ENCODE measurements at places on chromosomes 13 and 19.

DNA sequence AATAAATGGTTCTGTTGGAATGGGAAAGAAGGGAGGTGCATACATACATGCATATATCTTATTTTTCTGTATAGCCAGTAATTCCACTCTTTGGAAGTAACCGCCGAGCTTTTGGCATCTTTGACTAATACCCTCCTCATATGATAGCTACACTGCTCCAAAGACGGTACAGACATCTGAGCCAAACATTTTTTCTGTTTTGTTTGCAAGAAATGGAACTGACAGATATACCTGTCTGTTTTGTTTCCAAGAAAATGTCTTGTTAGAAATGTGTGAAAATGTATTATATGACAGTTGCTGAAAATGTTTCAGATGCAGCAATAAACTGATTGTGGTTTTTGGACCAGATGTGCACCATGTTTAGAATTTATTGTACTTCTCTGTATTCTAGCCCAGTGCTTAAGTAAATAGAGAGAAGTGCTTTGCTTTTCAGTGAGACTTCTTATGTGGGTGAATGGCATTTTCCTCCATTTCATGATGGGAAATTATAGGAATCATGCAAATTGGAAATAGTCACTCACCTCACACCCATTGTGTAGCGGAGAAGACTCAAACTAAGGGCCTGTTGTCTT lies 396.9 kb downstream of the KCNRG start:
- no peak for DNase-seq

DNA sequence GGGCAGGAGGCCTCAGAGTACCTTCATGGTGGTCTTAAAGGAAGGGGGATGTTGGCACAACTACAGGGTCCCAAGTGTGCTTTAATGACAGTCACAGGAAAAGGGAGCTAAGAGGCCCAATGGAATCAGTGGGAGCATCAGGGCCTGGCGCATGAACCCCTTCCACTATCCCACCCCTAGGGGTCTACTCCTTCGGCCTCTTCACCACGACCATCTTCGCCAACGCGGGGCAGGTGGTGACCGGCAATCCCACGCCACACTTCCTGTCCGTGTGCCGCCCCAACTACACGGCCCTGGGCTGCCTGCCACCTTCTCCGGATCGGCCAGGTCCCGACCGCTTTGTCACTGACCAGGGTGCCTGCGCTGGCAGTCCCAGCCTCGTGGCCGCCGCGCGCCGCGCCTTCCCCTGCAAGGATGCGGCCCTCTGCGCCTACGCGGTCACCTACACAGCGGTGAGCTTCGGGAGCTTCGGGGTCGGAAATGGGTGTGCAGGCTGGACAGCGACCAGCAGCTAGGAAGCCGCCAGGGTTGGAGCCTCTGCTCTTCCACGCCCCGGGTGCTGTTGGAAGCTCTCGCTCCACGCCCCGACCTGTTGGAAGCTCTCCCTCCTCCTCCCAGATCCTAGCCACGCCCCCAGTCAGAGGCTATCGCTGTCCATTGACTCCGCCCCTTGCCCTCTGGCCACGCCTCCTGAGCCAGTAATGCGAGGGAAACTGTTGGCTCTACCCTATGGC lies 6.0 kb downstream of the PLPPR2 start:
- peak; percentile 97 for DNase-seq

GRCh38 chr13:40271271-40271885 lies 395.1 kb downstream of the FOXO1 start:
- DNase-seq = no peak

DNA sequence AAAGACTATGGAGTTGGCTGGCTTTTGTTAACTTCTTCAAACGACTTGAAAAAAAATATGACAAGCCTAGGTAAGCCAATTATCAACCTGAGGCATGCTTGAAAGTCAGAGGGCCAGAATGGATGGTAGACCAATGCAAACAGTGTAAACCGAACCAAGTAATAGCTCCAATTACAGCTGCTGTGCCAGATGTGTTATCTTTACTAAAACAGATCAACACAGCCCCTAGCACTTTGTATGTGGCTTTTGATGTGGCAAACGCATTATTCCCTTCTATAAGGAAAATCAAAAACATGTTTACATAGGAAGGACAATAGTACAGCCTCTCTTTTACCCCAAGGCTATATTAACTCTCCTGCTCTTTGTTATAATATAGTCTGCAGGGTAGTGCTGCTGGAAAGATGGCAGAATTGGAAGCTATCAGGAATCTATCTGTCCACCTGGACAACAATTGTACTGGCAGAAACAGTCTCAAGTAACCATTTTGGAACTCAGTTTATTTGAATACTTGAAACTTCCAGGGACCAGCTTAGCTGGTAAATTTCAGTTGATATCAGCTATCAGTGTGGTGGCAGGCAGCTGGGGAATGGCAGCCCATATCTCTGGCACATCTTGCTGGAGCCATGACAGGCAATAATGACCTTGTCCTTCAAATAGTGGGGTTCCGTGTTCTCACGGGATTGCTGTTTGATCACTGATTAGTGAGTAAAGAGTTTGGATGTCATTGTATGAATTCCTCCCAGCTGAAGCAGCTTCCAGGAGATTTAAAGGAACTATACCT lies 144.4 kb upstream of the WASF3 start:
- DNase-seq = no peak

GRCh38 chr19:13966684-13967128 lies 14.4 kb downstream of the DCAF15 start:
- no peak for DNase-seq

DNA sequence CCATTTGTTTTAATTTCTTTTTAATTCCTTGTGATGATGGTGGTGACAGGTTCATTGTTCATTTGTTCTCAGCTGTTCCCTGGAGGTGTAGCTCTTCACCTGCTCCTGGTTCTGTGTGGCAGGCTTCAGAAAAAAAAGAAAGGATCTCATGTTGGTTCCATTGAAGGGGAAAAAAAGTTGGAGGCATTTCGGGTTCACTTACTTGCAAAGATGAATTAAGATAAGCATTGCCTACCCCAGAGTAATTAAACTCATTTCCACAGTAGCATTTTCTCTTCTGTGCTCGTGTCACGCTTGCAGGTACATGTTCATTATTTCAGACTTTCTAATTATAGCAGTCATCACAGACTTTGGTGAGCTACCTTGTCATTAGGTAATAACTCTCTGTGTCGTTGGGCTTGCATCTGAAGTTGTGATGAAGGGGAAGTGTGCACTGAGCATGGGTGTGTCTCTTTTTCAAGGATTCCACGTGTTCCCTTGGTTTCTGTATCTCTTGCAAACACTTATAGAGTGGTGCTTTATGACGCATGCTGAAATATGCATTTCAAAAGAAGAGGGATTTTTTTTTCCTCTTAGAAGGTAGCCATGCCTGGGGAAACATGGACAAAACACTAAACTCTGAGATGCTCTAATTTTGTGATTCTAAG lies 69.1 kb downstream of the MTUS2 start:
- DNase-seq = no peak

- DNase-seq = no peak
Measured at GRCh38 chr19:48090281-48090802, 20.3 kb downstream of the PLA2G4C start.

GRCh38 chr13:75879656-75880055 lies 243.5 kb downstream of the LMO7 start:
- no peak for DNase-seq

GRCh38 chr19:18636969-18637629 lies at the start of gene KLHL26:
TSS of gene KLHL26 (plus strand) at chr19:18637028. CDS start at chr19:18637055, 27 bp downstream.
- DNase-seq = no peak

GRCh38 chr19:42295342-42295741 lies 6.6 kb upstream of the PRR19 start:
- DNase-seq = no peak

DNA sequence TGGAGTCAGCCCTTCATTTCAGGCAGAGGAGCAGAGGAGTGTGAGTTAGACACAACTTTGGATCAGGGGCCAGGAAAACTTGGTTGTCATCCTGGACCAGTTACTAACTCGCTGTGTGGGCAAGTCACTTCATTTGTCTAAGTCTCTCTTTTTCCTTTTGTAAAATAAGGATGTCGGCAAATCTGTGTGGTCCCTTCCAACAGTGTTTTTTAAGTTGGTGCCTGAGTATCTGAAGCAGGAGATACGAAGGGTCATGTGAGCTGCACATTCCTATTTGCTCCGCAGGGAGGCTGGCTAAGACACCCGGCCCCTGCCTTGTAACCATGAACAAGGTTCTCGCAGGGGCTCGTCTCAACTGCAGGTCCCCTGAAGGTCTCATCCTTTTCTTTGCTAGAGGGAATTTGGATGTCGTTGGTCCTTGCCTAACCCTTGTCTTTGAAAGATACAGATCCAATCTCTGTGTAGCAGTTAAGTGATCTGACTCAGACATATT lies 64.3 kb downstream of the LRCH1 start:
- no peak for DNase-seq

GRCh38 chr13:48162217-48162616 lies 67.3 kb upstream of the MED4 start:
- DNase-seq = no peak

DNA sequence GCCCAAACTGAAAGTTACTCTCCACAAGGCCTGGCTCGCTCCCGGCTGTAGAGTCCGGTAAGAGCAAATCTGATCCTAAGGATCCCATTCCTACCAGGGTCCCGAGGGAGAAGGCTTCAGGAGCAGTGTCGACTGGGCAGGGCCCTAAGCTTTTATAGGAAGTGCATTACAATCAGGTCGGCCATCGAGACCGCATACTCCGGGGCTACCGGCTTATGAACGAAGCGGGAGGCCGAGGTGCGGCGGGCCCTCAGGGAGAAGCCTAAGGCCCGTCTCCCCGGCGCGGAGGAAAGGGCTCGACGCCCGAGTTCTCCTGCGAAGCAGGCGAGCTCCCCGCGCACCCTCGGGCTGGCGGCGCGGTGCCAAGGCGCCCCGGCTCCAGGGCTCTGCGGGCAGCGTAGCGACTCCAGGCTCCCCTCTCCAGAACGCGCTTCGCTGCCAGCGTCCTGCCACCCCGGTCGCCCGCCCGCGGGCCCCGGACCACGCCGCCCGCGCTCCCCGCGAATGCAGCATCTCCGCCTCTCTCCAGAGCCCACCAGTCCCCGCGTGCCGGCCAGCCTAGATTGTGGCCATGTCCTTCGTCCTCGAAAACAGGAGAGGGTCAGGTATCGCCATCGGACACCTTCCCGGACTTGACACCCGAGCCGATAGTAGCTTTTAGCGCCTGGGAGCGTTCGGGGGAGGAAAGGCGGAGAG lies 1.4 kb downstream of the EFNB2 start:
- DNase-seq = peak; percentile 55

- DNase-seq = no peak
Measured at GRCh38 chr19:13963603-13964105, 11.3 kb downstream of the DCAF15 start.

DNA sequence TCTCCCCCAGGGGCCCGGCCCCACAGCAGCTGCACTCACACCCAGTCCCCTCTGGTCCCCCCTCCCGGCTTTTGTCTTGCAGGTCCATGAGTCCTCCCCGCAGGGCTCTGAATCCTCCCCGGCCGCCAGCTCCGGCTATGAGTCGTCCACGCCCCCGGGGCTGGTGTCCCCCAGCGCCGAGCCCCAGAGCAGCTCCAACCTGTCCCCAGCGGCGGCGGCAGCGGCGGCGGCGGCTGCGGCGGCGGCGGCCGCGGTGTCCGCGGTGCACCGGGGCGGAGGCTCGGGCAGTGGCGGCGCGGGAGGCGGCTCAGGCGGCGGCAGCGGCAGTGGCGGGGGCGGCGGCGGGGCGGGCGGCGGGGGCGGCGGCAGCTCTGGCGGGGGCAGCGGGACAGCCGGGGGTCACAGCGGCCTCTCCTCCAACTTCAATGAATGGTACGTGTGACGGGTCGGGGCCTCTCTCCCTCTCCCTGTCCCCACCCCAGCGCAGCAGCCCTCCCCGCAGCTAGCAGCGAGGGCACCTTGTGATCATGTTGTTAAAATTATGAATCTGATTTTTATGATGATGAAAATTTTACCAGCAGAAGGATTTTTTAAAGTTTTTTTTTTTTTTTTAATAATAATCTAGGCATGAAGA lies 3.8 kb downstream of the ZIC2 start:
- peak; percentile 73 for DNase-seq

- no peak for DNase-seq
Measured at GRCh38 chr19:4077800-4078684, 11.3 kb upstream of the ZBTB7A start.

DNA sequence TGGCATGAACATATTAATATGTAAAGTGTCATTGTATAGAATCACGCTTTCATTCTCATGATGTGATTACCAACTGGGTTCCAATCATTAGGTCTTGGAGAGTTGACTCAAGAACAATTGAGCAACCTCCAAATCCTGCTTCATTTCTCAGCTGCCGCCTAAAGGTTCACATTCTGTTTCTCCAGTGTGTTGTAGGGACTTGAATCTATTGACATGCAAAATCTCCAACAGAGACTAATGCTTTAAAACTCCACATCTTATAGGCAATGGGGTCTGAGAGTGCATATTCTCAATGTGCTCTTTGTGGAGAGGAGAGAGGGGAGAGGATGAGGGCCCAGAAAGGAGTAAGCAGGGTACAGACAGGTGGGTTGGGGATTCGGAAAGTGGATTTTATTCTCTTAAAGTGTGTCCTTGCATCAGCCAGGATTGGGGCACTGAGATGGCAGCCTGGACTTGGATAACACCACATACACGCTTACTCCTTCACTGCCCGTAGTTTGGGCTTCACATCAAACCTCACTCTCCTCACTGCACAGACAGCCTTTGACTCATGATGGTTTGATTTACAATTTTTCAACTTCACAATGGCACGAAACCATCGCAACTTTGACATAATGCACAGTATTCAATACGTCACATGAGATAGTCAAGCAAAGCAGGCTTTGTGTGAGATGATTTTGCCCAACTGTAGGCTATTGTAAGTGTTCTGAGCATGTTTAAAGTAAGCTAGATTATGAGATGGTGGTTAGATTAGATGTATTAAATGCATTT lies 241.3 kb upstream of the IRS2 start:
- no peak for DNase-seq

GRCh38 chr19:28436320-28436719 lies 776.6 kb downstream of the UQCRFS1 start:
- DNase-seq = no peak

- DNase-seq = no peak
Measured at GRCh38 chr13:36183901-36184300, 30.5 kb downstream of the SOHLH2 start.

DNA sequence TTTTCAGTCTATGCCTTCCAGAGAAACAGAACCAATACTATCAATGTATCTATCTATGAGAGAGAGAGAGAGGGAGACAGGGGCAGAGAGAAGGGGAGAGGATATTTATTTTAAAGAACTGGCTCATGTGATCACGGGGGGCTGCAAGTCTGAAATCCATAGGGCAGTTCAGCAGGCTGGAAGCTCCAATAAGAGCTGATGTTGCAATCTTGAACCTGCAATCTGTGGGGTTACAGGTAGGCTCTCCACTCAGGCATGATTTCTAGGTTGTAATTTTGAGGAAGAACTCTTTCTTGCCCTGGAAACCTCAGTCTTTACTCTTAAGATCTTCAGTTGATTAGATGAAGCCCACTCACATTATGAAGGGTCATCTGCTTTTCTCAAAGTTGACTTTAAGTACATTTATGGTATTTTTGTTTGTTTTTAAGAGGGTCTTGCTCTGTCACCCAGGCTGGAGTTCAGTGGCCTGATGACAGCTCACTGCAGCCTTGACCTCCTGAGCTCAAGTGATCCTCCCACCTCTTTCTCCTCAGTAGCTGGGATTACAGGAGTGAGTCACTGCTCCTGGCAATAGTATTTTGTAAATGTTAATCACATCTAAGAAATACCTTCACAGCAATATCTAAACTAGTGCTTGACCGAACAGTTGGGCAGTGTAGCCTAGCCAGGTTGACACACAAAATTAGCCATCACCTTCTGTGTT lies 376.4 kb downstream of the FGF9 start:
- no peak for DNase-seq

GRCh38 chr19:2841855-2842574 lies 740 bp downstream of the ZNF555 start:
- peak; percentile 44 for DNase-seq

- DNase-seq = no peak
Measured at GRCh38 chr13:26560456-26560855, 3.0 kb downstream of the WASF3 start.

Measured in neural progenitor cell (in vitro differentiated cells).